ENCODE measurements at places on chromosomes 6 and 20. TPM values are rescaled to one million over a fixed set of nuclear protein-coding genes. Genes with fewer than 3 reads are reported as not detected.

Gene ZNF451
- total RNA-seq = 48.2 TPM

Gene ERVFRD-1
- total RNA-seq = not detected

Gene RNF5
- 33.9 TPM for total RNA-seq

DNA sequence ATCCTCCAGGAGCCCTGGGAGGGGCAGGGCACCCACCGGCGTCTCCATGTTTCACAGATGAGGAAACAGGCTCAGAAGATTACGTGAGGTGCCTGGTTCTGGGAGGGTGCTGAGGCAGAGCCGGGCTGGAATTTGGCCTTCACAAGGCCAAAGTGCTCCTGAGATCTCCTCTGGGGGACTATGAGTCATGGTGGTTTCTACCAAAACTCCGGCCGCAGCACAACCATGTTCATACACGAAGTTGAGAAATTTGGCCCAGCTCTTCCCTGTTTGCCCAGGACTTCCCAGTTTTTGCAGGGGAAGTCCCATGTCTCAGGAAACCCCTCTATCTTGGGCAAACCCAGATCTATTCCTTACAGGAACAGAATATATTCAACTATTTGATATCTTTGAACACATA lies 172.9 kb upstream of the CDYL start:
- H3K27ac ChIP-seq = peak overlapping the region; percentile 91
- H3K27me3 ChIP-seq = no peaks in the 10 kb centered on the region
- DNase-seq = peak; percentile 77

DNA sequence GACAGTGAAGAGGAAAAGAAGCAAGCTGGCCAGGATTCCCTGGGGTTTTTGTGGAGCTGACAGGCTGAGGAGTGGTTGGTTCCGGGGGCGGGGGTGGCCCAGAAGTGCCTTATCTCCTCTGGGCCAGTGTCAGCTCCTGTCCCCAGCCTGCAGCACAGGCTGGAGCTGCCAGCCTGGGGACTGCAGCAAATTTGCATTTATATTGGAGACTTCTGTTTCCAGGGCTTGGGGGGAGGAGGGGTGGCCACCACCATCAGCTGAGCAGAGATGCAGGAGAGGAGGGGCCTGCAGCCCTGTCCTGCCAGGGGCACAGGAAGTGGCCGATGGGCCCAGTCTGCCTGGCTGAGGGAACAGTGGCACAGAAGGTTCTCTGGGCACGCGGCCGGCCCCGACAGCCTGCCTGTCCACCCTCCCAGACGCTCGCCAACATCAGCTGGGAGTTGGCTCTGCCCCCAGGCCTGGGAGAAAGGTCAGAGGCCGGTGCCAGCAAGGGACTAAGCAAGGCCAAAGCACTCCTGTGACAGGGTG lies 24.3 kb upstream of the SCRT2 start:
- H3K27ac ChIP-seq = no peak overlapping the region
- H3K4me3 ChIP-seq = no peak overlapping the region
- H3K36me3 ChIP-seq = no peaks in the 10 kb centered on the region
- no peaks in the 10 kb centered on the region for H3K4me1 ChIP-seq

- peak overlapping the region; percentile 96 for H3K27ac ChIP-seq
- H3K4me3 ChIP-seq = peak overlapping the region; percentile 98
- DNase-seq = peak; percentile 55
Observed at GRCh38 chr20:44208770-44209169, 1.8 kb downstream of the OSER1 start.

DNA sequence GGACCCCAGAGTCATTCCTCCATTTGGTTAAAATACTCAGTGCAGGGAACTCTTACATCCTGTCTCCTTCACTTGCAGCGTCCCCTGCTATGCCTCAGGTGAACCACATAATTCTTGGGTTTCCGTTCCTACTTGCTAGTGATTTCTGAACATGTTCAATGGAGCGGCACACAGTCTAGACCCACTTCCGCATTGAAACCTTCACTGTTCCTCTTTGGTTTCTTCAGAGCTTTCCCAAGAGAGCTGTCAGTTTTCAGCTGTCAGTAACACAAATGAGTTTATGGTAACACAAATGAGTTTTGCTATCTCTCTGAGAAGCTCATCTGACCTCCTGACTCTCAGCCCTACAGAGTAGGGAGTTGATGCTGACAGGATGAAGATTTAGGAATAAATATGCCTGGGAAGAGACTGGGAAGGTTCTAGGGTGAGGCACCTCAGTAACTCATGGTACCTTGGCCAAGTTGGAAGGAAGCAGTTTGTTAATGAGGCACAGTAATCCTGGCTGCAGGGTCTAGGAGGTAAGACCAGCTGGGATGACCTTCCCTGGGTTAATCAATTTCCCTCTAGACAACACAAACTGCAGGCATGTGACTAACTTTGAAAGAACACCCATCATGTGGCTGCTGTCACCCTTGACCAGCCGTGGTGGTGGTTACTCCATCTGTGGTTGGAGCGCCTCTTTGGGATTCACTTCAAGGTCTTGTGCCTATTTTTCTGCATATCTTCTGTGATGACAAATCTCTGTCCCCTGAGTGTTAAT lies 5.4 kb downstream of the SYS1 start:
- peaks cover 2% of the 10 kb centered on the region for H3K27me3 ChIP-seq
- no peak for DNase-seq
